ENCODE measurements at places on chromosomes 11 and 22. TPM values are rescaled to one million over a fixed set of nuclear protein-coding genes. Genes with fewer than 3 reads are reported as not detected.
A peak's percentile ranks its signal among the peaks of the same experiment; 100 is the strongest.

DNA sequence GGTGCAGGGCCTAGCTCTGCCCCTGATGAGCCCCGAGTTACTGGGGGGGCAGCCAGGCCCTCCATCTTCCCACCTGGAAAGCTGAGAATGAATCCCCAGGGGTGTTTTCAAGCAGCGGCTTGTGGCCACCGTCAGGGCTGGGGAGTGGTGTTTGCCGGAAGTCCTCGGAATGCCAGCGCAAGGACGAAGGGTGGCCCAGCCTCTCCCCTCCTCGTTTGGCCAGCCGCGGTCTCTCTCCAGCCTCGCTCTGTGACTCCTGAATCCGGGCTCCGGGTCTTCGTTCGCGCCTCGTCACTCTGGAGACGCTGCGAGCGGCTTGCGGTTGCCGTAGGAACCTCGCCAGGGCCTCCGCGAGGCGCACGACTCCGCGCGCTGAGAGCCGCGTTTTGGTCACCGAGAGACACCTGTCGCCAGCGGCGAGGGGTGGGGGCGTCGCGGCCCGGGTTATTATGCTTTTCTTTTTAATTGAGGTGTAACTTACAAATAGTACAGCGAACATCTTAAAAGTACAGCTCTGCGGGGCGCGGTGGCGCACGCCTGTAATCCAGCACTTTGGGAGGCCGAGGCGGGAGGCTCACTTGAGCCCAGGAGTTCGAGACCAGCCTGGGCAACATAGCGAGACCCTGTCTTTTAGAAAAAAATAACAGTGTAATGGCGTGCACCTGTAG, 6.3 kb upstream of the KDELR3 start:
- DNase-seq: peak; percentile 13

DNA sequence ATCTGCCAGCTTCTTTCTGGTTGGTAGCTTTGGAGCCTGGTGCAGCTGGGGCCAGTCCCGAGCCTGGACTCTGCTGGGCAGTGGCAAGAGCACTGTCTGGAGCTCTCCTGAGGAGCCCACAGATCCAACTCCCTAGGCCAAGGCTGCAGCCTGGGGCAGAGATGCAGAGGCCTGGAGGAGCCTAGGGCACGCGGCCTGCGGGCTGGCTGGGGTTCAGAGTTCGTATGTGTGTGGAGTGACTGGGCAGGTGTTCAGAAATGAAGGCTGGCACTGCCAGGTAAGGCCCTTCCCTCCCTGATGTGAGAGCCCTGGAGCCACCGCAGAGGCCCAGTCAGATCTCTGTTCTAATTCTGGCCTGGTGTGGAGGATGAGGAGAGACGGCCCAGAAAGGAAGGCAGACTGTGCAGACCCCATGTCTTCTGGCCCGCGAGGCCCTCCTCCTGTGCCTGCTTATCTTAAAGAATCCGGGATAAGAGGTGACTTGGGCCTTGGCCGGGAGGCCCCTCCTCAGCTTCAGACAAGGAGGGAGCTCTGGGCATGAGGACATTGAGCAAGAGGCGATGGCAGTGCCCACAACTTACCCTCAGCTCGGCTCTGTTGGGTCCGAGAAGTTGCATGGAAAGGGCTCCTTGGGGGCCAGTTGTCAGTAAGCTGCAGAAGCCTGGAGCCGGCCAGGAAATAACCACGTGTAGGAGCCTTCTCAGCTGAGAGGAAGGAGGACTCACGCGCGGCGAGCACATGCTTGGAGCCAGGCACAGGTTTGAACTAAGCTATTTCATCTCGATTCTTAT, 62.2 kb upstream of the B3GAT1 start:
- no peak for DNase-seq

DNA sequence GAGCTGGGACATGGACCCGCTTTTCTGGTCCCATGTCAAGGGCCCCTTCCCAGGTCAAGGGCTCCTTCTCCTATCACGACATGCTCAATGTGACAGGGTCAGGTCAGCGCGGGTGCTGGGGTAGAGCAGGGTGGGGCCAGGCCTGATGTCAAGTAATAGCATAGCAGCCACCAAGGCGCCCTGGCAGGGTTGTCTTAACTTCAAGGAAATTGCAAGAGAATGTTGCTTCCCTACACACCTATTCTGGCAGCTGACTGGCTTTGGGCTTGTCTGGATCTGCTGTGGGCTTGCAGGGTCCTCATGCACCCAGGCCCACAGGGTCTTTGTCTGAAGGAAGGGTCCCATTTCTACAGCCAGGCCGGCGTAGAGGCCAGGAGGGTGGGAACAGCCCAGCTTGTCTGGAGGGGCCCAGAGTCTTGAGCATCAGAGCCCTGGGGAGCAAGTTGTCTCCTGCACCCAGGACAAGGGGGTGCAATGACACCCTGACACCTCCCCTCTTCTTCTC, 71.4 kb downstream of the BUD13 start:
- no peak for DNase-seq

GRCh38 chr11:12403122-12403996, 26.0 kb downstream of the PARVA start:
- DNase-seq: no peak

GRCh38 chr22:30225220-30225927, 21.2 kb downstream of the LIF start:
- DNase-seq: no peak

GRCh38 chr11:2269601-2270321, 627 bp downstream of the ASCL2 start:
- peak; percentile 30 for DNase-seq

- DNase-seq: no peak
Observed at GRCh38 chr11:7977232-7977917, 9.8 kb upstream of the EIF3F start.

- no peak for DNase-seq
Observed at GRCh38 chr11:44437122-44437521, 127.2 kb upstream of the ALX4 start.

PRRG4 gene
- 0.68 TPM for total RNA-seq

HIC2 gene
- 8.1 TPM for total RNA-seq

CEND1 gene
- total RNA-seq: 1.7 TPM

All from activated T-cell treated with anti-CD3 and anti-CD28 coated beads, Interleukin-2, amount 50 U/mL, for 4 hours (primary cell).